Activated naive CD4-positive, alpha-beta T cell treated with anti-CD3 and anti-CD28 coated beads for 36 hours (primary cell): ENCODE measurements at places on chromosomes 2 and 18. TPM values are rescaled to one million over a fixed set of nuclear protein-coding genes. Genes with fewer than 3 reads are reported as not detected.

The DNAJC5G gene
- total RNA-seq, result not detected

The LOXHD1 gene
- not detected for total RNA-seq

The VSNL1 gene
- total RNA-seq, result not detected

The PROC gene
- total RNA-seq, result not detected

The MFSD6 gene
- 21.6 TPM for total RNA-seq

The MC4R gene
- not detected for total RNA-seq

The SAG gene
- total RNA-seq, result 0.19 TPM

The AGXT gene
- not detected for total RNA-seq

The KHK gene
- total RNA-seq, result 10.2 TPM

The SLC38A11 gene
- not detected for total RNA-seq

DNA sequence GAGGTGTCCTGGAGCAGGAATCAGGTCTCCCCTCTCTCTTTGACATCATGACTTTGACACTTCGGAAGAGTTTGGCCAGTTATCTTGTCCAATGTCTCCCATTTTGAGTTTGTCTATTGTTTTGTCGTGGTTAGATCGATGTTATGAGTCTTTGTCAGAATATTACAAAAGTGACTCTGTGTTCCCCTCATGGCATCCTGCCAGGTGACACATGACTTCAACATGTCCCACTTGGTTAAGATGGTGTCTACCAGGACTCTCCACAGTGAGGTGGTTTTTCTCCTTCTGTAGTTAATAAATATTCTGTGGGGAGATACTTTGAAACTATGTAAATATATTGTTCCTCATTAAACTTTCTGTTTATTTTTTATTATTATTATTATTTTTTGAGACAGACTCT is 76.6 kb upstream of the BZW1 start:
- H3K36me3 ChIP-seq, result no peaks in the 10 kb centered on the region
- peaks cover 9% of the 10 kb centered on the region for H3K27me3 ChIP-seq
- H3K4me3 ChIP-seq, result no peak overlapping the region
- peaks cover 13% of the 10 kb centered on the region for H3K4me1 ChIP-seq

GRCh38 chr2:8149985-8150539 is 531.8 kb upstream of the ID2 start:
- no peak overlapping the region for H3K4me3 ChIP-seq
- H3K36me3 ChIP-seq, result peaks cover 4% of the 10 kb centered on the region
- no peak overlapping the region for H3K27ac ChIP-seq

DNA sequence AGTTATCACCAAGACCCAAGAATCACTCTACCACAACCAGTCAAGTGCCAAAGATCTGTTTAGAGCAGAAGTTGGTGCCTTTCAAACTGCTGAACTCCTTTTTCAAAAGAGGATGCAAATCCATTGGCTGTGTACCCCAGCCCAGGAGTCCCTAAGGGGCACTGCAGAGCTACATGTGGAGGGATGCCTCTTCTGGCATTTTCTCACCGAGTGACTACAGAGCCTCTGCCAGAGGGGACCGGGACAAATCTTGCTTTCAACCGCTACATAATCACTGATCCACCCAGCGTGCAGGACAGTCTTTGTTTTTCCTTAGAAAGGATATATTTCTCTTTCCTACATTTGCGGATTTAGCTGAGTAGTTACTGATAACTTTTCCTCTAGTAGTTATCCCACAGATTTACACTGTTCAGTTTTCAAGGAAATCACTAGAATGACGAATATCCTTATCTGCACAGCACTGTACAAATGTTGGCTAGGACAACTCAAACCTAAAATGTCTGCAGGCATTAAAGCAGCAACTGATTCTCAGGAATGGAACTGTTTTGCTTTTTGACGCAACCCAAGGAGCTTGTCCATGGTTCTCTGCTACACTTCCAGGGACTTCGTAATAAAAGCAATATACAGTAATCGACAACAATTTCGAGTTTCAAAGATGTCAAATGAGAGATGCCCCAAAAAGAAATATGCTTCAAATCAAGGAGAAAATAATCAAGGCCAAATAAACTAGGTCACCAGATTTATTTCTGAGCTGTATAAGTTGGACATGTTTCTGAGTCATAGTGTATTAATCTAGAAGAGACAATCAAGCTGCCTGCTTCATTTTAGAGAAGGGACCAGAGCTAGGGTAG is 24.1 kb downstream of the EPB41L3 start:
- no peak overlapping the region for H3K4me3 ChIP-seq
- H3K36me3 ChIP-seq, result no peaks in the 10 kb centered on the region
- H3K27ac ChIP-seq, result no peak overlapping the region
- peaks cover 16% of the 10 kb centered on the region for H3K27me3 ChIP-seq
- H3K4me1 ChIP-seq, result peaks cover 7% of the 10 kb centered on the region

DNA sequence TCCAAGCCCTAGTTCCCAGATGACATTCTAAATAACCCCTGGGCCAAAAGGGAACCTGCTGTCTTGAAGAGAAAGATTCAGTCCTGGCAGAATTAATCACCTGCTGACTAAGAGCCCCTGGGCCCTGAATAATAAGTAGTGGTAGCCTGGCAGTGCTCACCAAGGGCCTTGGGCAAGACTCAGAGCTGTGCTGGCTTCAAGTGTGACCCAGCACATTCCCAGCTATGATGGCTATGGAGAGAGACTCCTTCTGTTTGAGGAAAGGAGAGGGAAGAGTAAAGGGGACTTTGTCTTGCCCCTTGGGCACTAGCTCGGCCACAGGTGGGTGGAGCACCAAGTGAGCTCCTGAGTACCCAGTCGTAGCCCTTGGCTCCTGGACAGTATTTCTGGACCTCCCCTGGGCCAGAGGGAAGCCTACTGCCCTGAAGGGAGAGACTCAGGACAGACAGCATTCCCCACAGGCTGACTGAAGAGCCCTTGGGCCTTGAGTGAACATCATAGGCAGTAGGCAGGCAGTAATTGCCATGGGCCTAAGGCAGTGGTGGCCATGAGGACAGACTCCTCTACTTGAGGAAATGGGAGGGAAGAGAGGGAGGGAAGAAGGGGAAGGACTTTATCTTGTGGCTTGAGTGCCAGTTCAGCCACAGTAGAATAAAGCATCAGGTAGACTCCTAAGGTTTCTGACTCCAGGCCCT is 40.0 kb upstream of the INPP4A start:
- H3K27me3 ChIP-seq, result no peaks in the 10 kb centered on the region
- H3K4me3 ChIP-seq, result no peak overlapping the region
- no peak overlapping the region for H3K27ac ChIP-seq
- no peaks in the 10 kb centered on the region for H3K36me3 ChIP-seq

GRCh38 chr2:100234141-100234540 is 88.2 kb downstream of the LONRF2 start:
- no peaks in the 10 kb centered on the region for H3K36me3 ChIP-seq
- H3K27me3 ChIP-seq, result no peaks in the 10 kb centered on the region
- H3K4me1 ChIP-seq, result peaks cover 18% of the 10 kb centered on the region
- no peak for DNase-seq

GRCh38 chr2:24832931-24833701 is 39.9 kb downstream of the CENPO start:
- H3K4me3 ChIP-seq, result no peak overlapping the region
- H3K36me3 ChIP-seq, result peaks cover 17% of the 10 kb centered on the region
- no peak for DNase-seq

GRCh38 chr2:898319-898718 is 52.3 kb upstream of the SNTG2 start:
- no peaks in the 10 kb centered on the region for H3K27me3 ChIP-seq
- DNase-seq, result no peak
- H3K27ac ChIP-seq, result no peak overlapping the region
- no peak overlapping the region for H3K4me3 ChIP-seq
- no peaks in the 10 kb centered on the region for H3K4me1 ChIP-seq

GRCh38 chr2:157751462-157752058 is 122.9 kb upstream of the ACVR1C start:
- H3K4me1 ChIP-seq, result peaks cover 4% of the 10 kb centered on the region
- peaks cover 33% of the 10 kb centered on the region for H3K36me3 ChIP-seq
- no peak overlapping the region for H3K4me3 ChIP-seq
